ENCODE measurements at places on chromosomes 6 and 20.

- no peak for DNase-seq
These were observed 671 bp downstream of the EFHC1 start for GRCh38 chr6:52420668-52421358.

GRCh38 chr6:67679566-67680296, 955.4 kb upstream of the ADGRB3 start:
- DNase-seq, result no peak

DNA sequence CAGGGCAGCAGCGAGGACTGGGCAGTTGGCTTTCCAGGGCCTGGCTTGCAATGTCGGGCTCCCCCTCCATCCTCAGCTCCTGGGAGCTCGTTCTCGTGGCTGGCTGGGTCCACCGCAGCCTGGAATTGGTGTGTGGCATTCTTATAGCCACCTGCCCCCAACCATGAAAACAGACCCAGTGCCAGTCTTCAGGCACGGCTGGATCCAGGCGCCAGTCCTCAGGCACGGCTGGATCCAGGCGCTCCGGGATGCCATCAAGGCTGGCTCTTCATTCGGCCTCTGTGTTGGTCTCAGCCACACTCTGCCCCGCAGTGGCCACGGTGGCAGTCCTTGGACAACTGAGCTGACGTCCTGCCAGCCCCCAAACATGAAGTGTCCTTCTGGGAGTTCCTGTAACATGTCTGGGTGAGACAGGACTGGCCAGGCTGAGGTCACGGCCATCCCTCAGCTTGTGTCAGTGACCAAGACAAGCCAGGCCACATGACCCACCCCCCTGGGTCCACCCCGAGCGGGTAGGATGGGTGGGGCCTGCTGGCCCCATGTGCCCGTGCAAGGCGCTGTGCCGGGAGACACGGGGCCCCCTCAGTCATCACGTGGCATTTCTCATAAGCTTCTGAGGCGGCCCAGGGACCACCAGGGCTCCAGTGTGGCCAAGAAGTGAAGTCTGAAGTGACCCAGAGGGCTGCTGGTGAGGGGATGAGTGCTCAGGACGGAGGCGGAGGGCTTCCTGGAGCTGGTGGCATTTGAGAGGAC, 99.0 kb downstream of the TAF4 start:
- DNase-seq, result no peak

DNA sequence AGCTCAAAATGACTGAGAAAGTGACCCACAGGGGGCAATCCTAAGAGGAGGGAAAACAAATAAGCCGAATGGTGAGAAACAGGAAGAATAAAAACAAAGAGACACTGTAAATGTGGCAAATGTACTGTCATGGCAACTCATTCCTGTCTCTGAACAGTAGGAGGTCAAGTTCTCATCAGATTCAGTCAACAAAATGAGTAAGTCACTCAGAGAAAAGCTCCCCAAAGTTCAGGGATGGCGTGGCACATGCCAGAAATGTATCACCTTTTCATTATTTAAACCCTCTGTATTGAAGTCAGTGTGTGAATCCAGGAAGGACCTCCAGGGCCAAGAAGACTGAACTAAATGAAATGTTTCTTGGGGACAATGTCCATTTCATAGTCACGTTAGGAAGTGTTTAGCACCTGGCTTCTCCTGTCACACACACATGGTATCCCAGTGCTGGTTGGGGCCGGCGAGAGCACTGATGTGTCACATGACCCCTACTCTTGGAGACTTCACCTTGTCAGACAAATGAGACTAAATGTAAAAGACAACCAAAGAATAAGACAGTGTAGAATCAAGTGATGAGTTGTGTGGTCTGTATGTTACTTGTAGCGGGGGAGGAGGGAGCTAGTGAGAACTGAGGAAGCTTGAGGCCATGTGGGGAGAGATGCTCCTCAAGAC, 20.7 kb downstream of the CNR1 start:
- no peak for DNase-seq

- no peak for DNase-seq
These were observed 8.6 kb downstream of the TPX2 start for GRCh38 chr20:31747640-31748039.

DNA sequence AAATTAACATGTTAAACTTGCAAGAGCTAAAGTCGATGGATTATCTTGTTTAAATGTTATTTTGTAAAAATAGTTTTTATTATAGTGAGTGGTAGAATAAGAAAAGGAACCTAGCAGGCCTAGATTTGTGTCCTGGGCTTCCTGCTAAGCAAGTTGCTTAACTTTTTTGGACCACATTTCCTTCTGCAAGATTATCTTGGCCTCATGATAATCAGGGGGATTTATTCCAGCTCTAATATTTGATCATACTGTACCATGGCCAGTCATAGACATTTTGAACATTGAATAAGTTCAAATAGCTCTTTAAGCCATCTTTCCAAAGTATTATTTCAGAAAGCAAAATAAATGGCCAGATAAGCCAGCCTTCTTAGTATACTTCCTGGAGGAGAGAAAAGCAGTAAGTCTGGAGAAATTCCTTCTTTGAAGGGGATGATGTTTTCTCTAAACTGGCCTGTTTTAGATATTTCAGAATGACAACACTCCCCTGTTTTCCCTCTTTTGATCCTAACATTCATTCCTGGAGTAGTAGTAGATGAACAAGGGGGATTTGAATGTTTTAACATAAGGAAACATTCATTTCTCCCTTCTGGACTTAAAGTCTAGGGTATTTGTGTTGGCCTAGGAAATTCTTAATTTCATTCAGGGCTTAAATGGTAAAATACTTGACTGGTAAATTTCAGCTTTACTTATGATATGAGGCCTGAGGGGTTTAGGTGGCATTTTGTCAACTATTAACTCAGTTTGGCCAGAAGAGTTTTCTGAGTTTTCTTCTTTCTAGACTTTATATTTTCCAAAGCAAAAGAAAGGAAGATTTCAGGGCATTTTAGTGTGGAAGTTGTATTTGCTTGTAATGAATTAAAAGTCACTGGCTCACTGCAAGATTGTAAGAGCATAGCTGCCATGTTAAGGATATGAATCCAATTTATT, 108.8 kb upstream of the SCGN start:
- no peak for DNase-seq

GRCh38 chr6:148445620-148446019, 103.0 kb downstream of the SASH1 start:
- no peak for DNase-seq

DNA sequence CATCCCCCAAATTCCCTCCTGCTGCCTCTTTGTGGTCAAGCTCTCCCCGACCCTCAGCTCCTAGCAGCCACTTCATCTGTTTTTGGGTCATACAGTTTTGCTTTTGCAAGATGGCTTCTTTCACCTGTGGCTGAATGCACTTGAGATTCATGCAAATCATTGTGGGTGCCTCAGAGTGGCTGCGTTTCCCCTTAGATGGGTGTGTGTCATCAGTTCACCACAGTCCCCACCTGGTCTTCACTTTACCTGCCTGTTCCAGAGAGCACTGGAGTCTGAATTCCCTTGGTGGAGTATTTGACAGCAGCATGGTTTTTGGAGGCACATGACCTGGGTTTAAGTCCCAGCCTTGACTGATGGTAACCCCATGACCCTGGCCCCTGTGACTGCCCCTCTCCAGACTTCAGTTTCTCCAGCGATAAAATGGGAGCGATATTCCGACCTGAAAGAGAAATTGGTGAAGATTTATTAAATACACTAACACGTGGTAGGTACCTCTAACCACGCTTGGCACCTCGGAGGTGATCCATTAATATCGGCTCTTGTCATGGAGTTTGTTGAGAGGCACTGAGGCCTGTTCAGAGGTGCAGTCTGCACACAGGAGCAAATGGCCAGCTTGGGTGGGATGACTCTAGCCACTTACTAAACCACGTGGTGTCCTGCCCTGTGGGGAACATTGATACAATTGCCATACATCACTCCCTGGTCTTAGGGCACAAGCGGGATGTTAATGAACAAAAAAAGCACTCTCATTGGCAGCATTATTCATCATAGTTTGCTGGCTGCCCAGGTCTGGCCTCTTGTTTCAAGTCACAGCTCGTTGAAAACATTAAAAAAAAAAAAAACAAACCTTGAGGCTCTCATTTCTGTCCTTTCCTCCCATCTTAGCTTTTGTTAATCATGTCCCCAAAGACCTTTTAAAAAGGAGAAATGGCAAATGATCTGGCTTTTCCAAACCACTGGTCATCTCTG, 167.2 kb upstream of the KCNG1 start:
- DNase-seq, result no peak

DNA sequence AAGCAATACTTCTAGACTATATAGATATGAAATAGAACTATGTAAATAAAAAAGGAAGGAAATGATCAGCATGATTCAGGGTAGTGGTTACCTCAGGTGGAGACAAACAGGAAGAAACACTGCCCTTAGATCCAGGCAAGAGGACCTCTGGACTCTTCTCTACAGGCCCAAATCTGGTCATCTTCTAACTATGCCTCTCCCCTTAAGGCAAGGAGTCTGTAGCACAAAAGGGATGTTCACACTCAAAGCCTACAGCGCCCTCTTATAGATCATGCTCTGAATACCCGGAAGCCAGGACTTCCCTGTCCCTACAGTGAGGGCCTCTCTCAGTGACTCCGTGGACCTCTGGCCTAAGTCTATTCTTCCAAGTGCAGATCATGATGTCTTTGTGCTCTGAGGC, 30.4 kb upstream of the HIVEP2 start:
- DNase-seq, result no peak

- DNase-seq, result no peak
These were observed 122.8 kb upstream of the MAFB start for GRCh38 chr20:40811660-40812414.

DNA sequence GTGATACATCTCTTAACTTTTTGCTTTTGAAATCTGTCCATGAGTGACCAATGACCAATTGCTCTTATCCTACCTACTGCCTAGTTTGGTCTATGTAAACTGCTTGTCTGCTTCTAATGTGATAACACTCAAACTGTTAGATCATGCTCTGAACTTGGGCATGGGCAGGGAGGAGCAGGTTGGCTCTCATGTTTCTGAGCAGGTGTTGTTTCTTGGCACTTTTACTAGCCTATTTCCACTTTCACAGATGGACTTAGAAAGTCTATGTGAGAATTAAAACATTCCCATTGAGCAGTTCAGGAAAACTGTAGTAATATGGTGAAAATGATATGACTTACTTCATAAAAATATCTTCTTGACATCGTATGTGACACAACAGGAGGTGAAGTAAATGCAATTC, 538.4 kb downstream of the HACE1 start:
- DNase-seq, result no peak

DNA sequence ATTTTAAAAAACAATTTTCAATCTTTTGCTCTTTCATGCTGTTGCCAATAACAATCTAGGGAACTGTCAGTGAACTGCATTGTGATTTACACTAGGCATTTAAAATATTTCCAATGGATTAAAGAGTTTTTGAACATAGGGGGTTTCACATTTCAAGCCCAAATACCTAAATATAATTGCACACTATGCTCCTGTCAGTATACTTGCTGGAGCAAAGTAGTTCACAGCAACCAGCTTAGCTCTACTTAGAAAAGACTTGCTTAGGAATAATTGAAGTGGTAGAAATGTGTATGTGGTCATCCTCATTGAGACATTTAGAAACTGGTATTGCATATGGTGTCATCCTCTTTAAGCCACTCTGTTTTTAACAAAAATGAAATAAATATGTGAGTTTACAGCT, 41.7 kb upstream of the REV3L start:
- DNase-seq, result no peak

DNA sequence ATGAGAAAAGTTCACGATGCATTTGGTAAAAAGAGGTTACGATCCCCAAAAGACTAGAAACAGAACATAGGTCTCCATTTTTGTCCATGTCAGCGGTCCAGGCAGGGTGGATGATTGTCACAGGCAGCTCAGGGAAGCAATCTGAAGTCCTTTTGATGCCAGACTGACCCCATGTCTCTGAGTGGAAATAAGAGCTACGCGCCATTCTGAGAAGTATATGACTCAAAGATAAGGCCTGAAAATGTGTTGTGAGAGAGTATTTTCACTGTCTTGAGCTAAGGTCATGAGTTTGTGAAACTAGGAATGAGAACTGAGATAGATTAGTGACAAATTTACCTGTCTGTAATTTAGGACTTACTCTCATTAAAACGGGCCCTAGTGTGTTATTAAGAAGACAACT, 69.5 kb downstream of the LYRM4 start:
- no peak for DNase-seq

GRCh38 chr20:13877793-13878192, 93.0 kb downstream of the NDUFAF5 start:
- DNase-seq, result no peak

GRCh38 chr6:135299256-135299655, 118.1 kb downstream of the MYB start:
- DNase-seq, result no peak

- no peak for DNase-seq
These were observed 112.0 kb downstream of the DACT2 start for GRCh38 chr6:168207421-168208175.

DNA sequence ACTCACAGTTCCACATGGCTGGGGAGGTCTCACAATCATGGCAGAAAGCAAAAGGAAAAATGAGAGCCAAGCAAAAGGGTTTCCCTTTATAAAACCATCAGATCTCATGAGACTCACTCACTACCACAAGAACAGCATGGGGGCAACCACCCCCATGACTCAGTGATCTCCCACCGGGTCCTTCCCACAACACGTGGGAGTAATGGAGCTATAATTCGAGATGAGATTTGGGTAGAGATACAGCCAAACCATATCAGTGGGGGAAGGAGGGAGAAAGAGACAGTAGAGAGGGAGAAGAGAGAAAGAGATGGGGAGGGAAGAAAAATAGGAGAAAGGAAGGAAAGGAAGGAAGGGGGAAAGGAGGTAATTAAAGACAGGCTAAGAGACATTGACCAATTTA, 30.1 kb downstream of the GMDS start:
- no peak for DNase-seq

- no peak for DNase-seq
These were observed 272.9 kb downstream of the ZNF217 start for GRCh38 chr20:53320701-53321100.

DNA sequence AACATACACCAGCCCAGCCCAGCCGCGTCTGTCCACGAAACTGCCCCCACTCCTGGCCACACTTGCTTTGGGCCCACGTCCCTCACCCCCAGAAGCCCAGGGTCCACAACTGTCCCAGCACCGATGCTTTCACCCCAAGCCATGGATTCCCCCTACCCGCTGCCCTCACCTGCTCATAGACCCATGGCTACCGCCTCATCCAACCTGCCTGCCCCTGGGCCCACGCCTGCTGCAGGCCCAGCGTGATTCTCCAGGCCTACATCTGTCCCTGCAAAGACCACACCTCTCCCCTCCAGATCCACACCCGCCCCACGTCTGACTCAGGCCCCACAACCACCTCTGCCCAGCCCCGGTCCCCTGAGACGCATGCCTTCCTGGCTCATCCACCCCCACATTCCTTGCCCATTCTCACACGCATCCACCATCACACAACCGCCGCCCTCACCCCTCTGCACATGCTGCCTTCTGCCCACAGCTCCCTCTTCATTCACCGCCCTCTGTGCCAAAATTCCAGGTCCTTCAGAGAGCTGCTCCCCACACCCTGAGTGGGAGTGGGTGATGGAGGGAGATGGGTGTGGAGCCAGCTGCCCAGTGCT, 86.7 kb downstream of the GRM4 start:
- DNase-seq, result no peak

- DNase-seq, result no peak
These were observed 191.5 kb upstream of the RNF217 start for GRCh38 chr6:124770784-124771183.

GRCh38 chr6:13238017-13238416, 90.3 kb downstream of the TBC1D7 start:
- DNase-seq, result no peak

GRCh38 chr6:25324066-25324762, 45.0 kb downstream of the CARMIL1 start:
- DNase-seq, result no peak

Data from stimulated activated naive CD4-positive, alpha-beta T cell (primary cell).